NCI-H1092 (cell line): ENCODE measurements at places on chromosomes 7 and 10.

DNA sequence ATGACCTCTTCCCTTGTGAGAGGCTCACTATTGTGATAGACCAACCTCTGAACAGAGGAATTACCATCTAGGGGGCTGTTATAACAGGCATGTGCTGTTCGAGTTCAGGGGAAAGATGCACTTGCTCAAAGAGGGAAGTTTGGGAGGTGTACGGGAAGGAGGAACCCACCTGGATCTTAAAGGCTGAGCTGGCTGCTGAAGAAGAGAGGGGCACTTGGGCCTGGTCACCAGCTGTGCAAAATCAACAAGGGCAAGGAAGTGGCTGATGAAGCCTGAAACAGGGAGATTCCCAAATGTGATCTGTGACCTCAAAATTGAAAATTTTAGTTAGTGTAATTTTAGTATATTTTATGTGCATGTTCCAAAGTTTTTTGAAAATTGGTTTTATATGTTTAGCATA is 407.2 kb downstream of the AUTS2 start:
- DNase-seq: no peak

GRCh38 chr7:158646766-158647474 is 57.7 kb downstream of the NCAPG2 start:
- DNase-seq: peak; percentile 17

DNA sequence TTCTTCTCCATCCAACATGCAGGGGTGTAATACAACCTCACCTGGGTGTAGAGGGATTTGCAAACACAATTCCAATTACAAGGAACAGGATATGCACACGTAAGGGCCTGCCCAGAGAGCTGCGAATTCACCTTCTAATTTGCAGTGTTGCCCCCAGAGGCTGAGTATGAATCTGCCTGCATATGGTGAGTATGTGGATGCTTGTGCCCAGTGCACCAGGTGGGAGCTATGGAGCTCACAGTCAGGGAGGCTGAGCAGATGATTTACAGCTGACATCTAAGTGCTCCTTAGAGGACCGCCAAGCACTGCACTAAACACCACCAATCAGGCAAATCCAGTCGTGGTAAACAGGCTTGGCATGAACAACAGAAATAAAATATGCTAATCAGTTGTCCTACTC is 132.0 kb downstream of the RELN start:
- peak; percentile 71 for DNase-seq

DNA sequence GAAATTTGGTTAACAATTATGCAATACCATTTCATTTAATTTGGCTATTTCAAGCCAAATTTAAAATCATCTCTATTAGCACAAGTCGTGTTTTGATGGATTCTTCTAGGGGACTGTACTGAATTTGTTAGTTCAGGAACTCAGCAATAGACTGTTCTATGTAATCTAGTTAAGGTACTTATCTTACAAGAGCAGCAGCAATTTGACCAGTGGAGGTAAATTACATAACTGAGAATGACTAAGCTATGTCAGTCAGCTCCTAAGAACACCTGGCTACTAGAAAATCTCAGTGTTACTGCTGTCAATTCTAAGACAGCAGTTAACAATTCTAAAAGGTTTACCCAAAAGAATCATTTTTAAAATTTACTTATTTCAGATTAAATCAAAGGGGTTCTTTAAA is 513.9 kb upstream of the ZWINT start:
- no peak for DNase-seq

DNA sequence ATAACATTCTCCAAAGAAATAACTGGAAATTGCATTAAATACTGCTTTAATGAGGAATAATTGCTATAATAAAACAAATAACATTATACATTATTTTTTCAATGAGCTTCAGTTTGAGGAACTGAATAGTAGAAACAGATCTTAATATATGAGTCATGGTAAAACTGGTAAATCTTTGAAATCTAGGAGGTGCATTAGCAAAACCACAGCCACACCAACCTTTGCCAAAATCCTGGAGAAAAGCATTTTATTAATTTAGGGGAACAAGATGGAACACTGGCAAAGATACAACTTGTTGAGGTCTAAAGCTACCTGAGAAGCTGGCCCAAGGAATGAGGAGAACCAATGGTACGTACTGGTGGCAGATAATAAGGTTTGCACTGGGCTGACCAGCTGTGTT is 5.4 kb upstream of the ASL start:
- no peak for DNase-seq

DNA sequence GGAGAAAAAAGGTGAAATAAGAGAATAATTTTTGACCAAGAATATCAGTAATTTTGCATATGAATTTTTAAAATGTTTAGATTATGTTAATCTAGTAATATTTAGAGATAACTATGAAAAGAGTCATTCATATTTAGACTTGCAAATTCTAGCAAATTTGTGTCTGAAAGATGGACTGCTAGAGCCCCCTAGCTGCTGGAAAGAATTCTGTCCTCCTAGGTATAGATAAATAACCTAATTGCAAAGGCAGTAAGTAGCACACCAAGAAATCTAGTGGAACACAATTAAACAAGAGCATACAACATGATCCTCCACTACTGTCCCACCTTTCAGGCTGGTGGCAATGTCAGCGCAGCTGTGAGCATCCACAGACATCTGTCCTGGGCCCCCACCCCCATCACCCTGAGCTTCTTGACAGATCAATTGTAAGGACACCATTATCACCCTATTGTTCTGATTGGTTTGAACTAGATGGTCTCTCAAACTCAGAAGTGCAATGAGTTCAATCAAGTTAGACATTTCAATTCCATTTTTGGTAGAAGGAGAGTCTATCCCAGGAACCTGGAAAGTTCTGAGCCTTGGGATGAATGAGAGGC is 15.0 kb upstream of the GFRA1 start:
- peak; percentile 8 for DNase-seq

- no peak for DNase-seq
Observed at GRCh38 chr10:132696728-132697577, 89.0 kb downstream of the NKX6-2 start.

DNA sequence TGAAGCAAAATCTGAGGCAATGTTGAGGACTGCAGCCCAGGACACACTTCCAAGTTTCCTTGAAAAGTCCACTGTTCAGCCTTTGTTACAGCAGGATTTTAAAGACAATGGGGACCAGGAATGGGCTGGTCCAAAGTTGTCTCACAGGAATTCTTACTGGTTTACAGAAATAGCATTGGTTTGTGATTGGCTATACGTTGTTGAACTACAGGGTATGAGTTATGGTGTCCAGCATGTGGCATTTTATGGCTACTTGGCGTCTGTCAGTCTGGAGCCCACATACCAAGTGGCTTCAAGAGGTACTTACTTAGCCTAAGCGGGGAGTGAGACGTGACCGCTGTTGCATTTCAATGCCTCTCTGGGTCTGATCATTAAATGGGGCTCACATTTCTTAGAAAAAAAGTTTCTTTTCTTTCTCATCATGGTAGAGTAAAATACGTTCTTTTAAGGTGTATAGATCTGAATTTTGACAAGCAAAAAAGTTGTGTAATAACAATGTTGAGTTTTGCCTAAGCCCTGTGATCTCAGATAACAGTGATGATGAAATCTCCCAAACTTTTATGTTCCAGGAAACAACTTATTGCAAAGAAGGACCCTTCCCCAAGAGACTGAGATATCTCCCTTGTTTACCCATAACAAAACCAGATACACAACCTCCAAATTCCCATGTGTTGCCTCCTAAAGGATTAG is 100.0 kb upstream of the TRIM24 start:
- DNase-seq: no peak

GRCh38 chr10:97570789-97571471 is 1.6 kb upstream of the ANKRD2 start:
- DNase-seq: no peak

DNA sequence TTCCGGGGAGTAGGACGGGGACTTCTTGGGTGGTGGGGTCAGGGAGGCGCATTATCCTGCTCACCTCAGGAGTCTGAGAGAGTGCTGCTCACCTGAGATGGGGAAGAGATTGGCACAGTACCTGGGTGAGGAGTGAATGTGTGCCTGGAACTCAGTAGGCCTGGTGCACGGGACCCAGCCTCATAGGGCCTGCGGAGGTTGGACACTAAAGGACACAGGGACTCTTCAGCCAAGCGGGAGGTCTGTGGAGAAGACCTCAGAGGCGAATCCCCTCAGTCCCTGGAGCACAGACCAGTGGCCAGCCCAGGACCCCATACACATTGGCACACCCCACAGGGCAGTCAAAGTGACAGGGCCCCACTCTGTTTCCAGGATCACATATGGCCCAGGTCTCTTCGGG is 73.2 kb downstream of the OAT start:
- DNase-seq: no peak

- DNase-seq: no peak
Observed at GRCh38 chr7:12715372-12716133, 28.1 kb downstream of the ARL4A start.

DNA sequence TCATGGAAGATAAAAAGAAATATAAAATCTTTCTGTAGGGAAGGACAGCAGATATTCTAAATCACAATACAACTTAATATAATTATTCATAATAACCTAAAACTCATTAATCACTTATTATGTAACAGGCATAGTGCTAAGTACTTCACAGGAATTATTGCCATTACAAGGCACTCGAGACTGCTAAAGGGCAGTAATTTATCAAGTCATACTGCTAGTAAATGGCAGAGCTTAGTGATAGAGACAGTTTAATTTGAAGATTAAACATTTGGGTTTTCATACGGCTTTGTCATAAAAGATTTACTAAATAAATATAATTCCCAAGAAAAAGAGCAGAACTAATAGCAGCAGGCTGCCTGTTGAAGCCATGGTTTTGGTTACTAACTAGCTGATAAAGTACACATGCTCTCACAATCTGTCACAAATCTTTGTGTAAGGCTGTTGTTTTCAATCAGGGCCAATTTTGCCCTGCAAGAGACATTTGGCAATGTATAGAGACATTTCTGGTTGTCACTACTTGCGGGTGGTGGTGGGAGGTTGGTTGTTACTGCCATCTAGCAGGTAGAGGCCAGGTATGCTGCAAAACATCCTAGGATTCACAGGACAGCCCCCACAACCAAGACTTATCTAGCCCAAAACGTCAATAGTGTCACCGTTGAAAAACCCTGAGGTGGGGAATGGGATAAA is 233.3 kb upstream of the CACNA2D1 start:
- DNase-seq: no peak

- DNase-seq: no peak
Observed at GRCh38 chr7:52473756-52474155, 561.7 kb upstream of the POM121L12 start.

- DNase-seq: no peak
Observed at GRCh38 chr10:82150123-82150900, 275.3 kb downstream of the NRG3 start.

- DNase-seq: no peak
Observed at GRCh38 chr10:119454316-119454715, 88.2 kb downstream of the RGS10 start.

- DNase-seq: no peak
Observed at GRCh38 chr10:29323367-29323766, 34.5 kb downstream of the LYZL1 start.

DNA sequence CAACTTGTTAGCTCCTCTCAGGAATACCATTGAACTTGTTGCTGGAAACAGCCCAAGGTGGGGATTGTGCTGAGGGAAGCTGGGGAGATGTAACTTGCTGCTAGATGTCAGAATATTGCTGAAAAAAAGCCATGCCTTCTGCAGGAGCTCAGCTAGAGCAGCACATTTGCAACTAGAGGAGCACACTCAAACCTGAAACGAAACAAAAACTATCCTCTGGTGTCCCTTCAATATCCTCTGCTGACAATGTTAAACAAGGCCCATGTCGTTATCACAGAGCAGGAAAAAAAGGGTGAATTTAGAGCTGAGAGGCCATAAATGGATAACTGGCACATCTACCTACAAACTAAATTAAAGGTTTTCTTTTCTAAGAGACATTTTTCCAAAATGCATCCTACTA is 53.7 kb upstream of the MACC1 start:
- no peak for DNase-seq

- DNase-seq: no peak
Observed at GRCh38 chr7:129386506-129386905, 47.7 kb upstream of the STRIP2 start.

- no peak for DNase-seq
Observed at GRCh38 chr7:134957005-134957404, 29.3 kb upstream of the AGBL3 start.

DNA sequence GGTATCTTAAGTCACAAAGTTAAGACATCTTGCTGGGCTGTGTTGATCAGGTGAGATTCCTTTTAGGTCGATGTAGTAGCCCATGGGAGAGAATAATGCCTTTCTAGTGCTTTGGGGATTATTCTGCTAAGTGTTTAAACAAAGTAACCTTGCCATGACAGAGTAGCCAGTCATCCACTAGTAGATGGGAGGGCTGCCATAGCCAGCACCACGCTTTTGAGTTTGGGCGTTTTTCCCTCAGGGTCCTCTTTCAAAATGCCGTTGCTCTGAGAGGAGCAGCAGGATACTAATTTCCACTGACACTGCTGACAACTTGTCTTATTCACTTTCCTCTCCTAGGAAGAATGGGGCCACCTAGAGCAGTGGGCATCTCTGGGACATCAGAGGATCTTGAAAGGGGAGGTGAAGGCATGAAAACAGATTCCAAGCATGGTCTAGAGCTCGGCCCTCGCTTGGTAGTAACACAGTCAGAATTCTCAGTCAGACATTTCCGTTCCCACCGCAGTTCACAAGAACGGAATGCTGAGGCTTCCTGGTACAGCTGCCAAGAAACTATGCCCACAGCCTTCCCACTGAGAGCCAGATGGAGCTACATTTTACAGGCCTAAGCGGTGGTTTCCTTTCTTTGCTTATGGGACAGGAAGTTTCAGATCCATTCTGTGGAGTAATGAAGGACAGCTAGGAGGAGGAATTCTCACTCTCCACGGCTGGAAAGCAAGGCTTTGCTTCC is 15.3 kb upstream of the RSU1 start:
- DNase-seq: no peak

DNA sequence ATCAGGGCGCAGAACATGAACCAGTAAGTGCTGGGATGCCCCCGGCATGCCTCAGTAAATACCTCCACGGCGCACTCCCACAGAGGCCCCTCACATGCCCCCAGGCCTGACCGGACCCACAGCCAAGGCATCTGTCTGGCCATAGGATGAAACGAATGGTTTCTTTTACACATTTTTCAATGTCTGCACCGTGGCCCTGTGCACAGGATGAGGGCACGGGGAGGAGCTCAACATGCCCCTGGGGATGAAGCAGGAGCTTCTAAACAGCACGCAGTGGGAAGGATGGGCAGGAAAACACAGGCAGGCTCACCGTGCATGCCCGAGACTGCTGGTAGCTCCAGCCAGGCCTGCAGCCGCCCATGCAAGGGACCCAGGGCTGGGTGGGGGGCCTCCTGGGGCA is 283.3 kb downstream of the TNS3 start:
- no peak for DNase-seq

DNA sequence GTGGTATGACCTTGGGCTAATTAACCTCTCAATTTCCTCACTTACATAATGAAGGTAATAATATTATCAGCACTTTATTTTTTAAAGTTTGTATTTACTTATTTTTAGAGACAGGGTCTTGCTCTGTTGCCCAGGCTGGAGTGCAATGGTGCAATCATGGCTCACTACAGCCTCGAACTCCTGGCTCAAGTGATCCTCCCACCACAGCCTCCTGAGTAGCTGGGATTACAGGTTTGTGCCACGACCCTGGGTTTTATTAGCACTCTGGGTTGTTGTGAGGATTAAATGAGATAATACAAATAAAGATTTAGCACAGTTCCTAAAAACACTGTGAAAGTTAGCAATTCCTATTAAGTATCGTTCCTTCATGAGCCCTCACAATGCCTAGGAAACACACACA is 14.7 kb downstream of the BAMBI start:
- DNase-seq: no peak

- peak; percentile 40 for DNase-seq
Observed at GRCh38 chr7:65444899-65445823, 71.5 kb downstream of the ZNF92 start.

- DNase-seq: no peak
Observed at GRCh38 chr10:63922468-63923284, 401.5 kb downstream of the REEP3 start.

- no peak for DNase-seq
Observed at GRCh38 chr7:133434246-133434865, 181.5 kb downstream of the EXOC4 start.
